Activated CD8-positive, alpha-beta memory T cell treated with anti-CD3 and anti-CD28 coated beads for 1 hour (primary cell): ENCODE measurements at places on chromosomes 1 and 21.

- no peak for DNase-seq
These were observed 74.1 kb upstream of the PLXNA2 start for GRCh38 chr1:208318150-208318734.

DNA sequence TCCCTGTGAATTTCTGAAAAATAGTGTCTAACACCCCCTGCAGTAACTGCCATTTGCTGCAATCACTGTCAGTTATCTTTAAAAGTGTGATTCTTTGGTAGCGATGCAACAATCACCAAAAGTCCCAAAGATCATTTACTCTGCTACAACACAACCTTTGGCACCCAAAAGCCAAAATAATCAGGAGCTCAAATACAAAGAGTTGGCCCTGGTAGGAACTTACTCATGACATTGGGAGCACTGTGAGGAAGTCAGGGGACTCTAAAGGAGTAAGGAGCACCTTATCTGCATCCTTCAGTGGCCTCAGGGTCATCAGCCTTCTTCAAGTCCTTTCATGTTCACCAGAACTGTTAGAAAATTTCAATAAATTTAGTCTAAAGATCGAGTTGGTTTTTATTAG is 54.6 kb downstream of the SLC16A1 start:
- no peak for DNase-seq

GRCh38 chr21:18663663-18664062 is 260.1 kb upstream of the TMPRSS15 start:
- DNase-seq: no peak

DNA sequence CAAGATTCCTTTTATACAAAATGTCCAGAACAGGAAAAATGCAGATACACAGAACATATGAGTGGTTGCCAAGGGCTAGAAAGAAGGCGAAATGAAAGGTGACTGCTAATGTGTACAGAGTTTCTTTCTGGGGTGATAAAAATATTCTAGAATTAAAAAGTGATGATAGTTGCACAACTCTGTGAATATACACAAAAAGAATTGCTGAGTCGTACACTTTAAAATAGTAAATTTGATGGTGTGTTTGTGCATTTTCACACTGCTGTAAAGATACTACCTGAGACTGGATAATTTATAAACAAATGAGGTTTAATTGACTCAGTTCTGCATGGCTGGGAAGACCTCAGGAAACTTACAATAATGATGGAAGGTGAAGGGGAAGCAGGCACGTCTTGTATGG is 23.9 kb downstream of the KLHDC7A start:
- DNase-seq: no peak

- DNase-seq: no peak
These were observed 390.4 kb downstream of the OMA1 start for GRCh38 chr1:58156124-58156468.

GRCh38 chr1:97999320-97999719 is 78.5 kb upstream of the DPYD start:
- no peak for DNase-seq

DNA sequence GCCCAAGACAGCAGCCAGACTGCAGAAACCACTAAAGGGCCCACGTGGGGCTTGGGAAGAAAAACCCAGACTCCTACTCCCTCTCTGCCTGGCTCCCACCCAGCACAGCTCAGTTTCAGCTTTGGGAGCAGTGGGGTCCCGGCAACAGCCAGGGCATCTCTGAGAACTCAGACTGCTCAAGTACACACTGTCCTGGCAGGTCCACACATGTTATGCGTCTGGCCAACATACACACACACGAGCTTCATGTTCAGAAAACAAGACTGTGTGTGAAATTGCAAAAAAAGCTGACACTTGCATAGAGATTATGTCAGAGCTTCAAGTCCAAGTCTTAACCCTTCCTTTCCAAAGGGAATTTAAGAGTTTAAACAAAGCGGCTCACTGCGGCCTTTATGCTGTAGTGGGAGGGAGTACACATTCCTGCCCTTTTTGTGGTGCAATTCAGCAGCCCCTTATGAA is 136.6 kb upstream of the CD34 start:
- DNase-seq: no peak

- DNase-seq: no peak
These were observed 405.5 kb upstream of the ADAMTS5 start for GRCh38 chr21:27372381-27372780.

DNA sequence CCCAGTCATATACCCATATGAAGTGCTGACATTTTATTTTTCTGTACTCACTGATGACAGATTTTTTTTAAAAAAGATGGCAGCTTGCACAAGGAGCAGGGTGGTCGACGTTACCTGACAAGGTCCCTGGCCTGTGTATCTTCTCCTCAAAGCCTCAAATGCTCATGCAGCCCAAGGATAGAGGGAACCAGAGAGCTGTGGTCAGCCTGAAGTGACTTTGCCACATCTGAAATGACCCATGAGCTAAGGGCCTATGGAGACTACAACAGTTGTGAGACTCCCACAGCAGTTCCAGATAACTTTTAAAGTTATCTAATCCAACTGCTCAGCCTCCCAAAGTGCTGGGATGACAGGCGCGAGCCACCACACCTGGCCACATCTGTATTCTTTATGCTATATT is 131.1 kb downstream of the GLUL start:
- DNase-seq: no peak

DNA sequence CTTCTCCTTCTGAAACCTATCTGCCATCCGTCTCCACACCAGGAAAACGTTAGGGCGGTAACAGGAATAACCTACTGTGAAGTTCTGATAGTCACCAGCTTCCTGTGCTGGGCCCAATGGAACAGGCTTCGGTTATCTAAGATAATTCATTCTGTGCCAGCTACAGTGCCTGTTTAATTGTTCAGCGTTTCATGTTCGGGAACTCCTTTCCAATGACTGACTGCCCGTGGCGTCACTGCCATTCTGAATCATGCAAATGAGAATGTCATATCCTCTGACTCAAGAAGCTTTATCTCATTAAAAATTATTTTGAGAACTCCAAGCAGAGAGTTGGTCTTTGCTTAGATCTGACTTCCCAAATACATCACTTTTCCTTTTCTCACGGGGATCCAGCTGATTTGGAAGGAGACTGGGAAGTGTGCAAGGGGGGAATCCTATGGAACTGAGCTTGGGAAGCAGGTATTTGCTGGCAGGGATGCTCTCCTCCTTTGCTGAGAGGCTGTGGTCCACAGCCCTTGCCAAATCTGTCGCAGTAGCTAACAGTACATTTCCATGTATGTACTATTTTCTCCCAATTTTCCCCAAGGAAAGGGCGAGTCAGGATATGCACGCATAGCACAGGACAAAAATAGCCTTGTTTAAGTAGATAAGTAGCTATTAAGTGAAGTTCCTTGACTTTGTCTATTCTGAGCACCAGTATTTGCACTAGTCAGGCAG is 358.7 kb downstream of the LTN1 start:
- no peak for DNase-seq

GRCh38 chr1:116024626-116025025 is 48.3 kb downstream of the SLC22A15 start:
- DNase-seq: no peak

GRCh38 chr1:160031365-160032164 is at the start of gene PIGM:
PIGM (minus strand) TSS chr1:160031990; CDS start chr1:160031739, 251 bp downstream.
- DNase-seq: peak; percentile 88

DNA sequence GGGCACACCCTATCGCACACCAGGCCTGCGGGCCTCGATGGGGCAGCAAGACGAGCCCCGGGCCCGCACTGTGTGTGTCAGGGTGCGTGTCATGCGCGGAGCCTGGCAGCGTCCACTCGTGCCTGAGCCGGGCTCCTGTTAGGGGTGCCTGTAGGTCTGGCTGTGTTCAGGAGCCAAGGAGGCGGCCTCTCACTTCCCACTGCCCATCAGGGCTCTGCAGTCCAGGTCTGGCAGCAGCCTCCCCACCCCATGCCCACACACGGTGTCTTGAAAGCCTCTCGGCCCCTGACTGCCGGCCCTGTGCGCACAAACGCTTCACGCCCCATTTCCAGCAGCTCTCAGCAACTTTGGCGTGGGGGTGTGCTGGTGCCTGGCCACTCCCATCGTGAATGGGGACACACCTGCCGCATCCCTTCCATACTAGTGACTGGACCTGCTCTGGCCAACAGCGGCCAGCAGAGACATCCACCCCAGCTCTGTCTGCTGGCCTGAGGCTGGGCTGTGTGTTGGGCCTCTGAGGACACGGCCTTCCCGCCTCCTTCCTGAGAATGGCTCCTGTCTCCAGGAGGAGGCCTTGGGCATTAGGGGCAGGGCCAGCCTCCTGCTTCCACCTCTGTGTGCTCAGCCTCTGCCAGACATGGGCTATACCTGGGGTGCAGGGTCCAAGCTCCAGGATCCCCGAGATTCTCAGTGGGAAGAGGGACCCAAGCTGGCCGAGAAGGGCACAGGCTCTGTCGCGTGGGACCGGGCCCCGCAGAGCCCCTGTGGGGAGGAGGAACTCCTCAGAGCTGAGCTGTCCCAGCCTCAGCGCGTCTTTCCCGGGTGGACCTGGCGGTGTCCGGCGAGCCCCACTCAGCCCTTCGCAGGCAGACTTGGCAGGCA is 41.8 kb upstream of the ACTRT2 start:
- DNase-seq: no peak

DNA sequence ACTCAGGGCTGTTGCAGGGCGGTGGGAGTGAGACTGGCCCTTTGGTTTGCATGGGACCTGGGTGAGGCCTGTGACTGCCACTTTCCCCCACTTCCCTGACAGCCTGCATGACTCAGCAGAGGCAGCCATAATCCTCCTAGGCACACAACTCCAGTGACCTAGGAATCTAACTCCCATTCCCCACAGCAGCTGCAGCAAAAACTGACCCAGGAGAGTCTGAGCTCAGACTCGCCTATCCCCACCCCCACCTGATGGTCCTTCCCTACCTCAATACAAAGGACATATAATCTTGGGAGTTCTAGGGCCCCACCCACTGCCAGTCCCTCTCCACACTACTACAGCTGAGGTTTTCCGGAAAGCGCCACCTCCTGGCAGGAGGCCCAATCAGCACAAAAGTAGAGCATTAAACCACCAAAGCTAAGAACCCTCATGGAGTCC is 26.7 kb downstream of the NDC1 start:
- DNase-seq: no peak

- no peak for DNase-seq
These were observed 44.9 kb upstream of the USP24 start for GRCh38 chr1:55259911-55260609.

GRCh38 chr1:212433577-212434462 is 1.1 kb downstream of the NENF start:
- no peak for DNase-seq

DNA sequence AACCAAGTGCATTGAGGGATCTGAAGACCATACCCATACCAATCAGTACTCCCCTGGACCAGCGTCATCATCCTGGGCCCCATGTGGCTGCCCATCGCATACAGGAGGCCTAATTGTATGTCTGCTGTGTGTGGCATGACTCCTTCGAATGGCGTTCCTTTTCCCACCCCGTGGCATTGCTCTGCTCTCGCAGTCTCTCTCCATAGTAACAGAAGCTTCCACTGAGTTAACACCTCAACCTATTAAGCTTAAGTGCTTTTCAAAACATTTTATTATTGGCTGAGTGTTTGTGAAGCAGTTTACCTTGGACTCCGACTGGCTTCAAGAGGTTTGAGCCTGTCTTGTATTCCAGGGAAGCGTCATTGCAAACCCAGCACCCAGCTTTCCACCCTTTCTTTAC is 187.1 kb upstream of the LMO4 start:
- no peak for DNase-seq

- no peak for DNase-seq
These were observed 817.9 kb upstream of the ADGRL2 start for GRCh38 chr1:80982831-80983230.

DNA sequence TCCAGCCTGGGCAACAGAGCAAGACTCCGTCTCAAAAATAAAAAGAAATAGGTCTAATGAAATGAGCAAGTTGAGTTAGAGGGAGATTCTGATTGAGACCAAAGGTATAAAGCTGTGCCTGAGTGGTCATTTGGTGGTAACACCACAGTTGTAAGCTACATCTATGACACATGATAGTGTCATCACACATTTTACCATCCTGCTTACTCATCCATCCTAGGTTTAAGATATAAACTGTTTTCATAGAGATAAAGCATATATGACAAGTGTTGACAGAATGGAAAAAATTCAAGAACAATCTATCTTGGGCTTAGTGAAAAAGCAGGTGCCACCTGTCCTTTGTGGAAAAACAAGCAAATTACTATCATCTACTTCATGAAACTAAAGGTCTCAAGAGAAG is 7.1 kb upstream of the CFAP141 start:
- no peak for DNase-seq

GRCh38 chr1:86138746-86139145 is 17.8 kb downstream of the COL24A1 start:
- no peak for DNase-seq

DNA sequence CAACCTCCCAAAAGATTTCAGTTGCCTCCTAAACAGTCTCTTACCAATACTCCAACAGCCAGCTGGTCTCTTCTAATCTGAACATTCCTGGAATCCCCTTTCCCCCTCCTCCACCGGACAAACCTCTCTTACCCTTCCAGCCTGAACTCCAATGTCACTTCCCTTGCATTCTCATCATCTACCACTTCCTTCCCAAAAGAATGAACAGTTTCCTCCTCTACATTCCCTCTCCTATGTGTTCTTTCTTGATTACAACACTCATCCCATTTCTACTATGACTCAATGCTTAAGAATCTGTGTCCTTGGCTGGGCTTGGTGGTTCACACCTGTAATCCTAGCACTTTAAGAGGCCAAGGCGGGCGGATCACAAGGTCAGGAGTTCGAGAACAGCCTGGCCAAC is 417.1 kb downstream of the SETD4 start:
- no peak for DNase-seq

- no peak for DNase-seq
These were observed 629 bp downstream of the CTNNBIP1 start for GRCh38 chr1:9909234-9910046.

DNA sequence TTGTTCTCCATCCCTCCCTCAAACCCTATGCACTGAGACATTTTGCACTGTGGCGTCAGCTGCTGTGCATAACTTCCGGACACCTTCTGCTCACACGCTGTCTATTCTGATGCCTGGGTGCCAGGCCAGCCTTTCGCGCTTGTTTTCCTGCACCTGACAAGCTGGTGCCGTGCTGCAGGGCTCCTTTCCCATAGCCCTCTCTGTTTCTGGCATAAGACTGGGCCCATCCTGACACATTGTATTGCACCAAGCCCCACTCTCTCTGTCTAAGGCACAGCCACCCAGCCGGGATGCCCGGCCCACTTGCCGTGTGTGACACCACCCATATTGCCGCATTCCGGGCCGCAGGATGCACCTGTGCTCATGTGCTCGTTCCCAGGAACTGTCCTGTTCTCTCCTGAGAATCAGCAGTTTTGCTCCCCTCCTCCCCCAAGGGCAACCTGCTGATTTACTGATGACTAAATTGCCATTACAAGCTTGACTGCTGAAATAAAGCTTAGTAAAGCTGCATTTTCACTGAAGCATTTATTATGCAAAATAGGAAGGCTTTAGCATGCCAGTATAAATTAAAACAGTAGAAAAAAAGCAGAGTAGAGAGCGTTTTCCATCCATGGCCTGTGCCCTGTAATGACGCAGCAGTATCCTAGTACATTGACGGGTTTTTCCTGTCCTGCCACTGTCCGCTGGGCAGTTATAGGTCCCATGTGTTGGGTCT is 88.0 kb downstream of the CD247 start:
- no peak for DNase-seq

DNA sequence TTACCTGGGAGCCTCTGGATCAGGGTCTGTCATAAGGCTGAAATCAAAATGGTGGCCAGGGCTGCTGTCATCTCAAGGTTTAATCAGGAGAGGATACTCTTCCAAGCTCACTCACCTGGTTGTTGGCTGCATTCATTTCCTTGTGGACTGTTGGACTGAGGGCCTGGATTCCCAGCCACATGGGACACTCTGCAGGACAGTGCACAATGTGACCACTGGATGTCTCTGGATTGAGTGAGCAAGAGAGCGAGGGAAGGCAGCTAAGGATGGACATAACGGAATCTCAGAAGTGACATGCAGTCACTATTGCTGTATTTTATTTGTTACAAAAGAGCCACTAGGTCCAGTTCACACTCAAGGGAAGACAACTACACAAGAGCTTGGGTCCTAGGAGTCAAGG is 229.1 kb downstream of the S1PR1 start:
- DNase-seq: no peak
